ENCODE measurements at places on chromosomes 6 and 20.

- peak; percentile 34 for DNase-seq
Measured at GRCh38 chr6:52362443-52363227, 684 bp downstream of the PAQR8 start.

DNA sequence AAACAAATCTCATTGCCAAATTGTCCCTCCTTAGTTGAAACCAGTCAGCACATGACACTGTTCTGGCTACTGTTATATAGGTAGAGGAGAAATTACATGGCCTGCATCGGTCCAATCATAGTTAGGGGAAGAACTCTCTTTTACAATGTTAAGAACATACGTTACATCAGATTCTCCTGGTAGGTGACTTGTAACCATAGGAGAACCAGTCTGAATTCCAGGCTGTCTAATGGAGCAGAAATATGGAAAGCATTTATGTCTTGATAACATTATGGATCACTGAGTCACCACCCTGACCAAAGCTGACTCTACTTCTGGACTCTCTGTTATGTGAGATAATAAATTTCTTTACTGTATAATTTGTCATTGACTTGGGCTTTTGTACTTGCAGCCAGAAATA lies 40.9 kb downstream of the HTR1E start:
- DNase-seq, result no peak

DNA sequence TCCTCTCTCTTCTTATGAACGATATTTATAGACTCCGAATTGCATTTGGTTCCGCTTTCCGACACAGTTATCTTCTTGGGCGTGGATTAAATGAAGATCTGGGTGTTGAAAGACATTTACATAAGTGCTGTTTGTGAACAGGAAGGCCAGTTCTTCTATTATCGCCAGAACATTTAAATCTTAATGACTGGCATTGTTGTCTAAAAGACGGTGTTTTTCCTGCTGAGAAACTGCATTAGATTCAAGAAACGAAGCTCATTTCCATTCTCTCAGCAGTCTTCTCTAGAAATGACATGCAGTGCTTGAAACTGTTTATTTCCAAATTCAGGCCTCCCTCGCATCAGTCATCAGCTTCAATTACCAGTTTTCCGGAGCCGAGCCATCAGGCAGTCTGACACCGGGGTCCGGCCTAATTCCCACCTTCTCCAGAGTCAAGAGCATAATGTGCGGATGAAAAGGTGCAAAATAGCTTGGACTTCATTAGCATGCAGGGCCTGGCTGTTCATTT lies 16.0 kb downstream of the LINC00237 start:
- no peak for DNase-seq

GRCh38 chr6:118931436-118931835 lies 3.5 kb downstream of the MCM9 start:
- no peak for DNase-seq

- DNase-seq, result no peak
Measured at GRCh38 chr6:145844933-145845540, 30.4 kb upstream of the FBXO30 start.

- no peak for DNase-seq
Measured at GRCh38 chr6:18406955-18407749, 20.0 kb downstream of the RNF144B start.

DNA sequence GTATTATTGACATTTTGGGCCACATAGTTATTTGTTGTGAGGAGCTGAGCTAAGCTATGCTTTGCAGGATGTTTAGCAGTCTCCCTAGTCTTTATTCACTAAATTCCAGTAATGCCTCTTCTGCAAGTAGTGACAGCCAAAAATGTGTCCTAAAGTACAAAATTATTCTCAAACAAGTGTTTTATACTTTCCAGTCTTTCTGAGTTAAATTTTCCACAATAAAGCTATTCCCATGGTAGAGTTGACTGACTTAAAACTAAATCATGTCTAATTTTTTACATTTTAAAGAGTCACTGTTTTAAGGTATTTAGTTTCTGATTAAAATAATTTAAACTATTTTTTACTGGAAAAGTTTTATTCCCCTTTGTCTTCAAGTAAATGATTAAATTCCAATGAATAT lies 717.8 kb upstream of the HS3ST5 start:
- DNase-seq, result no peak

DNA sequence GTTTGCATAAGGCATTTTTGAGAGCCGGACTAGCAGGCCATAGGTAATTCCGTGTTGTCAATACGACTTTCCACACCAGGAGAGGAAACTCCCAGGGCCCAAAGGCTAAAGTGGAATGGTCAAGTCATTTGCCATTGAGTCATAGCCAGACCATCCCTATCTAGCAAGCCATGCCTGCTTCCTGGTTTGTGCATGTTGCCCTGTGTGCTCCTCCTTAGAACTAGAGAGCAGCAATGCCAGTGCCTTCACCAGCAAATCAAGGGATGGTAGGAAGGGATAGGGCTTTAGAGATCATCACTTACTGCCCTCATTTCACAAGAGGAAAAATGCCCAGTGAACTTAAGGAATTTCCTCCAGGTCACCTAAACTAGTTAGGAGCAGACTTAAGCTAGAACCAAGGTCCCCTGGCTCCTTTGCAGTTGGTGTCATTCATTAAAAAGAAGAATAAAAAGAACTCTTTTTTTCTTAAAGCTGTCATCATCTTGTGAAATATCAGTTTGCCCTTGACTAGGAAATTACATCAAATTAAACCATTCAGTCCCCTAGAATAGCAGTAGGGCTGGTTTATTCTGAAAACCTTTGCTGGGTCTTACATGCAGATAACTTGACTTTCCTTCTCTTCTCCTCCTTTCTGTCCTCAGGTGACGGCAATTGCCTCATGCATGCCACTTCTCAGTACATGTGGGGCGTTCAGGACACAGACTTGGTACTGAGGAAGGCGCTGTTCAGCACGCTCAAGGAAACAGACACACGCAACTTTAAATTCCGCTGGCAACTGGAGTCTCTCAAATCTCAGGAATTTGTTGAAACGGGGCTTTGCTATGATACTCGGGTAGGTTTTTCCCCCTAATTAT lies 7.4 kb downstream of the TNFAIP3 start:
- peak; percentile 45 for DNase-seq

DNA sequence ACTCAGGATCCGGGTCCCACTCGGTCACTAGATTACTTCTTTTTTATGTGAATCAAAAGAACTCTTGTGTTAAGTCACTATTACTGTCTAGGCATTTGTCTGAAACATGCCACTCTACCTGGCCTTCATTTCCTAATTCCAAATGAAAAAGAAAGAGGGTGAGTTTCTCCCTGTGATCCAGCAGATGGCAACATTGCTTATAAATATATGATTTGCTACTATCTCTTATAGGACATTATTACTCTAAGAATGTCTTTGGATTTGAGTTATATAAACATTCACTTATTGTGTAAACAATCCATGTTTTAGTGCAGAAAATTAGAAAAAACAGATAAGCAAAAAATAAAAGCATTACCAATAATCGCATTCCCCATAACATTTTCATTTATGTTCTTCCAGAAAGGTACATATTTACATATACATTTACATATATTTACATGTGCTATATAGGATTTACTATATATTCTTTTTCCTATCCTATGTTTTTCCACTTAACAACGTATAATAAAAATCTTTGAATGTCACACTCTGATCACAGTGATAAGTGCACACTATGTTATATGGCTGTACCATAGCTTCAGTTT lies 66.9 kb downstream of the FAXC start:
- DNase-seq, result peak; percentile 37

DNA sequence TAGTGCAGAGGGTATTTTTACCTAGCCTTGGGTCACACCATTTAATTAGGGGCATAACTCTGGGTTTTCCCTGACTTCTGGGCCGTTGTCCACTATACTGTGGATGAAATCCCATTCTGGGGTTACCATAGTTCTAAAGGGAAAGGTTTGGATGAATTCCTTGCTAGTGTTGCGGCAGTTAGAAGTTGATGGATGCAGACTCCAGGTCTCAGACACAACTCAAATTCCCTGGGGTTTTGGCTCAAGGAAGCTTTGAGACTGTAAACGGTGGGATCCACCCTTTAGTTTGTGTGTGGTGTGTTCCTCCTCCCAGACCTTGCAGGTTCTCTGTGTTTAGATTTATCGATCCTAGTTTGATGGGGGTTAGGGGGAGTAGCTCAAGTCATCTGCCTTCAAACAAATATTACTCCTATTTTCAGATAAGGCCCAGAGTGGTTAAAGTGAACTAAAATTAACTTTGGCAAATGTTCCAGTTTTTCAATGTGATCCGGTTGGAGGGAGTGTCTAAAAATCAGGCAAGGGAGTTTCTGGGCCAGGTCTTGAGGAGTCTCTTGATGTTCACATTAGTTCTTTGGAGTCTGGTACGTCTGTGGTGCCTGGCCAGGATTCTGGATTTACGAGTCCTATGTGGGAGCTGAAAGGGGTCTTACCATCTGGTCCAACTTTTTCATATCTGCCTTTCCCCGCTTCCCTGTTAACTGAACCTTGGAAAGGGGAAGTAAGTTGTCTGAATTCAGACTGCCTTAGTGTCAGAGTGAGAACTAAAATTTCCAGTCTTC lies 1.5 kb downstream of the RALY start:
- DNase-seq, result peak; percentile 17

DNA sequence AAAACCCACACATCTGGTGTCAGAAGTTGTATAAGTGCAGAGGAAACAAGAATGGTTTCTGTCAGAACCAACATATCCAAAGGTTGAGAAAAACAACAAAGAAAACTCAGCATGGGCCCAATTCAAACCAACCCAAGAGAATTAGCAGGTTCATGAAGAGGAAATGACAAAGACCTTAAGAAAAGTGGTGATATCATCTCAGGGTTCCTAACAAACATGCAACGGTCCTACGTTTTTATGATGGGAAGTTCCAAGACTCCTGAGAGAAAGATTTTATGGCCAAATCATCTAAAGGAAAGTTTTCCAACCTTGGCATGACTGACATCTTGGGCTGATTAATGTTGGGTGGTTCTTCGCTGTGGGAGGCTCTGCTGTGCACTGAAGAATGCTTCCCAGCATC lies 23.0 kb downstream of the TFB1M start:
- no peak for DNase-seq

- no peak for DNase-seq
Measured at GRCh38 chr20:22496817-22497216, 87.6 kb downstream of the FOXA2 start.

DNA sequence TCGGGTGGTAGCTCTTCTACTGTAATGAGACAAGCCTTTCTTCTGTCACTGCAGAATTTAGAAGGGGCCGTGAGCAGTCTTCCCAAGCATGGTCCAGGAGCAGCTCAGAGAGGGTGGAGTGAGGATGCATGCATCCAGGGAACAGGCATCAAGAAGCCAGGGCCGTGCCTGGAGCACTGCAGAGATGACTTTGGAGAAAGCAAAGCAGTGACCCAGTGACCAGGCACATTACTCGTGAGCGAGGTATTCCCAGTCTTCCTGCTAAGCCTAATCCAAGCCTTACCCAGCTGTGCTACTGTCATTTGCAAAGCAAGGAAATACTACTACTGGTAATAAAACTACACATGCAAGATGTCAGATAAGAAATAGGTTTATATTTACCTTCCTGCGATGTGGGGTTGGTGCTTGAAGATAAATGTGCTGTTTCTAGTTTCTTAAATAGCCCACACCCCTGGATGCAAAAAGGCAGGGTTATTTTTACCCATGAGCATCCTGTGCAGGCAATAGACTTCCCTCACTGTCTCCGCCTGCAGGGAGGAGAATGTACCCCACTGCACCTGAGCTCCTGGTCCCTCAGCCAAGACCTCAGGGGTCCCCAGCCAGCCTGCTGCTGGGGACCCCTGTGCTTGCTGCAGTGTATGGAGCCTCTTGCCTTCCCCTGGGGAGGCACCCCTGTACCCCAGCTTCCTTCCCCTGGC lies 62.9 kb downstream of the SSR1 start:
- no peak for DNase-seq

DNA sequence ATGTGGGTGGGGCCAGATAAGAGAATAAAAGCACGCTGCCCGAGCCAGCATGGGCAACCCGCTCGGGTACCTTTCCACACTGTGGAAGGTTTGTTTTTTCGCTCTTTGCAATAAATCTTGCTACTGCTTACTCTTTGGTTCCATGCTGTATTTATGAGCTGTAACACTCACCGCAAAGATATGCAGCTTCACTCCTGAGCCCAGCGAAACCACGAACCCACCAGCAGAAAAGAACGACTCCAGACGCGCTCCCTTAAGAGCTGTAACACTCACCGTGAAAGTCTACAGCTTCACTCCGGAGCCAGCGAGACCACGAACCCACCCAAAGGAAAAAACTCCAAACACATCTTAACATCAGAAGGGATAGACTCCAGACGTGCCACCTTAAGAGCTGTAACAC lies 76.7 kb downstream of the TFAP2A start:
- no peak for DNase-seq

GRCh38 chr20:10023911-10024310 lies 10.9 kb upstream of the ANKEF1 start:
- DNase-seq, result no peak

GRCh38 chr6:136382676-136383252 lies 93.1 kb upstream of the BCLAF1 start:
- DNase-seq, result no peak

- peak; percentile 98 for DNase-seq
Measured at GRCh38 chr6:2542858-2543218, 207.9 kb downstream of the MYLK4 start.

DNA sequence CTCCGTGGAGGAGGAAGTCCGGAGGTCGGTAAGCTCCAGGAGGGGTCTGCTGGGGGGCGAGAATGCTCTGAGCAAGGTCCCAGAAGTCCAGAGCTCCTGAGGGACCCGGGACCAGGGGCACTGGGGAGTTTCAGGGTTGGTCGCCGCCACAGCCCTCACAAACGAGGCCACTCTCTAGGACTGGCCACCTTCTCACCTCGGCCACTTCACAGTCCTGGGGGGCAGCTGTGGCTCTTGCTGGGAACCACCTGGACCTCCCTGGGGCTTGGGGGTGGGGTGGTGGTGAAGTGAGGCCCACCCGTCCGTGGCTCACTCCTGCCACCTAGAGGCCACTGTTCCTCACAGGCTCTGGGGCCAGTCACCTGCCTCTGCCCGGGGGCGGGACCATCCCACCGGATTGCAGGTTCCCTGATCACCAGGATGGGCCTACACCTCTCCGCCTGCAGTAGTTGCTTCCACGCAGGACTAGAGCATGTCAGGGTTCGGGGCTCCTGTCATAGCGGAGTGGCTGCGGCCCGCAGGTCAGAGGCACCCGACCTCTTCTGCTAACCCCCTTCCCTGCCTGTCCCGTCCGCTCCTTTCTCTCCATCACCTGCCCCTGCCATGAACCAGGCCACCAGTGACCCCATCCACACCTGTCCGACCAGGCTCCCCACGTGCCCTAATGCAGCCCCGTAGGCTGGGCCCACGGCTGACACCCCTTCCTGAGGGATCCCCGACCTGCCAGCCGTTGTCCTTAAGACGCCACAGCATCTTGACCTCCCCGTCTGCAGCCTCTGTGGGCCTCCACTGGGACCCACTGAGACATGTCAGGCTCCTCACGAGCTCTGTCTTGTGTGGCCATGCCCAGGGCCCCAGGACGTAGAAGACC lies 5.1 kb upstream of the TCEA2 start:
- peak; percentile 37 for DNase-seq

DNA sequence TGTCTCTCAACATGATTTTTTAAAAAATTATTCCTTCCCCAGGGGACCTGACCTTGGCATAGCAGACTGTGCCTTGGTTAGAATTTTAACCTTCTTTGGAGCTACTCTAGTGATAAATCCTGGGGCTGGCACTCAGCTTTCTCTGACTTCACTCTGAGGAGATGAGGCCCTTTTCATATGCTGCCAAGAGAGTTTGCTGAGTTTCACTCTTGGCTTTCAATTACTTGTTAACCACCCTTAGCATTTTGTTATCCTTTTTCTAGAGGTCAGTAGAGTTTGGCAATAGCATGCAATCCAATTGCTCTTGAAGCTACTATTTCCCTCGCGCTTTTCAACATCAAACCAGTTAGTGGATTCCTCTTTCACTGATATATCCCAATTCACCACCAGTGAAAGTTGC lies 920.3 kb downstream of the EYS start:
- DNase-seq, result no peak
